ENCODE measurements at places on chromosomes 16 and 17.

DNA sequence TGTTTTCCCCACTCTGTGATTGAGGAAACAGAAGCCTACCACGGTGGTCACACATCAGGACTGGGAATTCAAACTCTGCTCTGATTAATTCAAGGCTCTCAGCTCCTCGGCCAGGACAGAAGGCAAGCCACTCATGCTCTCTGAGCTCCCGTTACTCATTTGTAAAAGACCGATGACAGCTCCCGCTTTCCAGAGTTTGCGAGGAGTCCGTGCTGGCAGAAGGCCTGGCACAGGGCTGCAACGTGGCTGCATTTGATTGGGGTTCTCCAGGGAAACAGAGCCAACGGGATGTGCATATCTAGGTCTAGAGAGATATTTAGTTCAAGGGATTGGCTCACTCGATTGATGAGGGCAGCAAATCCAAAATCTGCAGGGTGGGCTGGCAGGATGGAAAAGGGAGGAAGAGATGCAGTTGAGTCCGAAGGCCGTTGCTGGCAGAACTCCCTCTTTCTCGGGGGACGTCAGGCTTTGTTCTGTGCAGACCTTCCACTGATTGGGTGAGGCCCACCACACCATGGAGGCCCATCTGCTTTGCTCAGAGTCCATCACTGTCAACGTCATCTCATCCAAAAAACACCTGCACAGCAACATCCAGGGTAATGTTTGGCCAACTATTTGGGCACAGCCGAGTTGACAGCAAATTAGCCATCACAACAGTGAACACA, 215.5 kb upstream of the RPL38 start:
- no peak for DNase-seq

- no peak for DNase-seq
Observed at GRCh38 chr17:48760411-48760810, 31.9 kb upstream of the HOXB13 start.

GRCh38 chr17:5437721-5438317, 1.1 kb downstream of the C1QBP start:
- DNase-seq: no peak

- no peak for DNase-seq
Observed at GRCh38 chr16:3180445-3180878, 7.5 kb upstream of the OR1F1 start.

- DNase-seq: no peak
Observed at GRCh38 chr16:54568906-54569807, 282.6 kb upstream of the IRX3 start.
